Left lung (tissue), 14 donors: ENCODE measurements at places on chromosomes 1 and 21. TPM values are rescaled to one million over a fixed set of nuclear protein-coding genes. Genes with fewer than 3 reads are reported as not detected.

The NT5C1A gene
- polyA plus RNA-seq: 0.24 TPM

The KRTAP12-2 gene
- polyA plus RNA-seq: not detected

The CD2 gene
- polyA plus RNA-seq: 0.43 TPM

The CD5L gene
- polyA plus RNA-seq: not detected

The TRIM45 gene
- polyA plus RNA-seq: 16.0 TPM

GRCh38 chr1:89310505-89310904 lies 37.8 kb upstream of the GBP5 start:
- DNase-seq: no peak

DNA sequence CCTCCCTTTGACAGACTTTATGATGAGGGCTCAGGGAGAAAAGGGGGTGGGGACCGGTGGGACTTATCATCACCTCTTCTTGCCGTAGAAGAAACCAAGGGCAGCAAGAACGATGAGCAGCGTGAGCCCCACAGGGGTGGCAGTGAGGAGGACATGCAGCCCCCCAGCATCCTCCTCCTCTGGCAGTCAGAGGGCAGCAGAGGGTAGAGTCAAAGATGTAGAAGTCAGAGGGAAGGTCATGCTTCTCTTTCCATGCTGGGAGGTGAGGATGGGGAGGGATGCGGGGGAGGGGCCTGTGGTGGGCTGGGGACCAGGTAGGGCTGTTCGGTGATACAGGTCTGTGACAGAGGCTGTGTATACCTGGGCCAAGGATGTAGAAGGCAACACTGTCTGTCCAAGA lies 14.8 kb downstream of the INSRR start:
- no peak for DNase-seq

DNA sequence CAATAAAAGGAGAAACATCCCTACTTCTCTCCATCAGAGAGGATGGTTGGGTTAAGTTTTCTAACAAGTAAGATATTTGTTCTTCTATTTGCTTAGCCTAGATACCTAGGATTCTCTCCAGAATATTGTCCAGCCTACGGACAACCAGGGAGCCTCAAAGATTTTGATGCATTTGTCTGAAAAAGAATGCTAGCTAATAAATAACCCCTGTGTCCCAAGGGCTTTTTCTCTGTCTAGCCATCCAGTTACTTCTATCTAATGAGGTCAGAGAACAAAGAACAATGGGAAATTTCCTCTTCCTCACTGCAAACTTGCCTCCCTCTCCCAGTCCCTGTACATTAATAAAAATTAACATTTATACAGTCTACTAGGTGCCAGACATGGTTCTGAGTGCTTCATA lies 810 bp downstream of the RGS5 start:
- no peak for DNase-seq

- DNase-seq: no peak
Measured at GRCh38 chr1:53627031-53627430, 111.9 kb downstream of the GLIS1 start.

- DNase-seq: no peak
Measured at GRCh38 chr1:32399843-32400242, 5.6 kb upstream of the BSDC1 start.

DNA sequence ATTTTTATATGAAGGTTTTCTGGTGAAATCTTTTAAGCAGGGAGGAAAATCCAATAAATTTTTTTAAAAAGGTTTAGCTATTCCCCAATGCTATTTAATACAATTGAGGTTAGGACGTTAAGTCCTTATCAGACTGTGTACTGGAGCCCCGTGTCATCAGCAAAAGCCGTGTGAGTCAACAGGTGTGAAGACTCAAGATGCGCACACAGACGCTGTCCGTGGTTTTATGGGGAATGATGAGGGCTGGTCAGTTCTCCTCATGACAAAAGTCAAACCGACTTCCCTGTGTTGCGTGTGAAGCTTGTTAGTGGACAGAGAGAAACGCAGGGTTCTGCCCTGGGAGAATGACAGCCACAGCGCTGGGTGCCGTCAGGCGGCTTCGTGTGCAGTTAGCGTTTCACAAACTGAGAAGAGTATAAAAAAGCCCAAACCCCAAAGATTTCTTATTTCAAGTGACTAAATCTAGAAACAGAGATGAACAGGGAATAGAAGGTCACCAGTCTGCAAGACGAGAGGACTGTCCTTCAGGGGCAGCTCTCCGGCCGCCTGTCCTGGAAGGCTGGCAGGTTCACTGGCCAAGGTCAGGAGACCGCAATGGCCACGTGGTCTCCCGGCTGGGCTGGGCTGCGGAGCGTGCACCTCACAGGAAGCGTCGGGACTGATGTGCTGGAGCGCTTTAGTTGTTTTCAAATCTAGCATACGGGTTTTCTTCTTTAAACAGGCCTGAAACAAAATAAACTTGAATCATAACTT lies 22.4 kb downstream of the PTTG1IP start:
- peak; percentile 73 for DNase-seq

GRCh38 chr1:33374336-33375105 lies 53.6 kb upstream of the A3GALT2 start:
- DNase-seq: no peak

- no peak for DNase-seq
Measured at GRCh38 chr1:244647819-244648218, 5.1 kb upstream of the DESI2 start.

- DNase-seq: no peak
Measured at GRCh38 chr1:91199988-91200387, 178.2 kb upstream of the ZNF644 start.

DNA sequence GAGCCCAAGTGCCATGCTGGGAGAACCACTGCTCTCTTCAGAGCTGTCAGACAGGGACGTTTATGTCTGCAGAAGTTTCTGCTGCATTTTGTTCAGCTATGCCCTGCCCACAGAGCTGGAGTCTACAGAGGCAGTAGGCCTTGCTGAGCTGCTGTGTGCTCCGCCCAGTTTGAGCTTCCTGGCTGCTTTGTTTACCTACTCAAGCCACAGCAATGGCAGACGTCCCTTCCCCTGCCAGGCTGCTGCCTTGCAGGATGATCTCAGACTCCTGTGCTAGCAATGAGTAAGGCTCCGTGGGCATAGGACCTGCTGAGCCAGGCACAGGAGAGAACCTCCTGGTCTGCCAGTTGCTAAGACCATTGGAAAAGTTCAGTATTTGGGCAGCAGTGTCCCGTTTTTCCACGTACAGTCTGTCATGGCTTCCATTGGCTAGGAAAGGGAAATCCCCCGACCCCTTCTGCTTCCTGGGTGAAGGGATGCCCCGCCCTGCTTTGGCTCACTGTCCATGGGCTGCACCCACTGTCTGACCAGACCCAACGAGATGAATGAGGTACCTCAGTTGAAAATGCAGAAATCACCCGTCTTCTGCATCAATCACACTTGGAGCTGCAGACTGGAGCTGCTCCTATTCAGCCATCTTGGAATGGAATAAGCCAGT lies 31.9 kb downstream of the CYP4B1 start:
- no peak for DNase-seq

GRCh38 chr1:13616234-13616633 lies 32.6 kb downstream of the PDPN start:
- no peak for DNase-seq

- DNase-seq: no peak
Measured at GRCh38 chr1:204623365-204623893, 62.1 kb downstream of the LRRN2 start.

DNA sequence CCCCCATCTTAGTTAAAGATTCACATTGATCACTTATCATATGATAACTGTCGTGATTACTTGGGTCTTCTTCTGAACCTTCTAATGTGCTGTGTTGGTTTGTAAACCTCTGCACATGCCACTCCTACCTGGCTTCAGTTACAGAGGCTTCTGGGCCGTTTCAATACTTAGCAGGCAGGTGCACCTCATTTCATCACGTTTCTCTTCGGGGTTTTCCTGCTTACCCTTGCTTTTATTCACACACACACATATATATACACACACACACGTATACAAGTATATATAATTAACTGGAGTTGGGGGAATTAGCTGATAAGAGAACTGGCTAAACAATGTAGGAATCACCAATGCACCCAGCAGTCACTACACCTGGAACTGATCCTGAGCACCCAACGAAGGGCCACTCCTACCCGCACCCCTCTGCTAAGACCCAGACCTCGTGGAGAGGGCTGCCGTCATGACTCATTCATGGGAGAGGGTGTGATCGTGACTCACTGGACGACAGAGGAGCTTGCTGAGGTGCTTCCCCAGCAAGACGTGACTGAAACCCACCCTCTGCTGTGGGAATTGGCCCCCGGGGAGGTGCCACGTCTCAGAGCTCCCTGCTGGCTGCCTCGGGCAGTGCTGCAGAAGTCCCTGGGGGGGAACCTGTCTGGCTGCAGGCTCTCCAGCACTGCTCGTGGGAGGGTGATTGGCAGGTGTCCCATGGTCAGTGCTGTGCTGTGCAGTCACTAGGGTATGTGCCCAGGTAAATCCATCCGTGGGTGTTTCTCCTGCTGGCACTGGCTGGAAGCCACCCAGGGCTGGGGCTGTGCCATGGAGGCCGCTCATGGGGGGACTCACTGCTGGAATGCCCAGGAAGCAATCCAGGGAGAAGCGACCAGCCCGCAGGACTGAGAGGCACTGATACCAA lies 166.6 kb downstream of the DYRK1A start:
- DNase-seq: no peak
